ENCODE measurements at places on chromosomes 11 and 22.

DNA sequence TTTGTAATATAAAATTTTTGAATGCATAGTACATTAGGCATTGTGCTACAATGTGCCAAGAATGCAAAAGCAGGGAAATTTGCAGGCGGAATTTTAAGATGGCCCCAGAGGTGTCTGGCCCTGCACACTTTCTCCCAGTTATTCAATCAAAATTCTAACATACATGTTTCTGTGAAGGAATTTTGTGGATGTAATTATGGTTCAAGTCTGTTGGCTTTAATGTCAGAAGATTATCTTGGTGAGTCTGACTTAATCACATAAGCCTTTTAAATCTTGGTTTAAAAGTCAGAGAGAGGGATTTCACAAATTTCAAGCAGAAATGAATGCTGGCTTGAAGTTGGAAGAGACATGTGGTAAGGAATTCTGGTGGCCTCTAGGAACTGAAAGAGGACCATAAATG lies 423.4 kb upstream of the CCDC179 start:
- DNase-seq, result no peak

DNA sequence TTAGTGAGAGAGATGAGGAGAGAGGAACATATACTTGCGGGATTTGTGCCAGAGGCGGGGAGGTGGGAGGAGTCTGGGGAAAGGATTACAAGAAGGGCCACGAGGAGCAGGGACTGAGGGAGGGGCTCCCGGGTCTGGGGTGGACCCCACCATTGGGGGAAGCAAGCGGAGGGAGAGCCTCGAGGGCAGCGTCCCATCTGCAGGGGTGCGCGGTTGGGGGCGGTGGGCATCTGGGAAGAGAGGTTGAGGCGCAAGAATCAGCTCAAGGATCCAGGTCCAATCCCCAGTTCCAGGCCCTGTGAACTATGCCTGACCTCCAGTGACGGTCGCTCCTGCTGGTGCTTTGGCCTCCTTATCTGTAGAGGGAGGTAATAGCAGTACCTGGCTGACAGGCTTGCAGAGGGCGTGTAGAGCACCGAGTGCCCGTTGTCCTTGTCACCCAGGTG lies 38.0 kb downstream of the ADAMTS15 start:
- no peak for DNase-seq

GRCh38 chr11:70099578-70100279 lies 21.6 kb downstream of the ANO1 start:
- DNase-seq, result no peak

GRCh38 chr22:40331706-40332105 lies 14.6 kb upstream of the ADSL start:
- DNase-seq, result no peak

DNA sequence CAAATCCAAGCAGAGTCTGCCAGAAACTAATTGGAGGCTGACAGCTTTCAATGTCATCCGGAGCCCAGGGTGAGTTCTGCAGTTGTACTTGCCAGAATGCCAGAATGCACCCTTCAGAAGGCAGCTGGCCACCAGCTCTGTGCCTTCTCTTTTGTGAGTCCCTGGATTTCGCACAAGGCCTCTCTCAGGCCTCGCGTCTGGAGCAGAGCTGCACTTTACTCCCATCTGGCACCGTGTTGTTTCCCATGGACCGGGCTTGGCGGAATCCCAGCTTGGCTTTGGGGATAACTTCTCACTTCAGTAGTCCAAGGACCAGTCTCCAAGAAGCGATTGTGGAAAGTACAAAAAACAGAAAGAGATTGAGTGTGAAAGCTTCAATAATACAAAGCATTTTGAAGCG lies 451.3 kb upstream of the KIRREL3 start:
- DNase-seq, result no peak

- DNase-seq, result no peak
Observed at GRCh38 chr11:113176599-113177360, 137.6 kb upstream of the TTC12 start.

DNA sequence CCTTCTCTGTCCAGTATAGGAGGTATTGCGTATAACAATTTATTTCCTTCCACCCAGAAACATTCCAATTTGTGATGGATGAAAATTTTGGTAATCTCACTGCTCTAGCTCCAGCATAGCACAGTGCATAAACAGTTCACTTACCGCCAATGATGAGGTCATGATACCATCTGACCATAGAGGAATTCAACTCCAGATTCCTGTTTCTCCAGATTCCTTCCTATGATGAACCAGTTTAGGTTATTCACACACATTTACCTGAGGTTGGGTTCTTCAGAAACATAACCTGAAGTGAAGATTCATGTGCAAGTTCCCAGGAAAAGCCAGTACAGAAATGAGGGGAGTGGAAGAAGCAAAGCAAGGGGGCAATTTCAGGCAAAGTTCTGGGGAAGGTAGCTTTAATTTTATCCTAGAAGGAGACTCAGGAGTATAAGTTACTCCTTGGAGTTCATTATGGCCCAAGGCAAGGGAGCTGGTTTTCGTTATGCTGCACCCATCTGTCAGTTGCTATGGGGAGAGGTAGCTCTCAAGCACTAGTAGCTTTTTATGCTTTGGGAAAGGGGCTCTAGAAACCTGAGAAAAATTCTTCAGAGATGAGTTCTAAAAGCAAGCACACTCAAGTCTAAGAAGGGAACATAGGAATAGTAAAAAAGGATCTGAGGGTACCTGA lies 121.6 kb downstream of the CASP12 start:
- DNase-seq, result no peak

DNA sequence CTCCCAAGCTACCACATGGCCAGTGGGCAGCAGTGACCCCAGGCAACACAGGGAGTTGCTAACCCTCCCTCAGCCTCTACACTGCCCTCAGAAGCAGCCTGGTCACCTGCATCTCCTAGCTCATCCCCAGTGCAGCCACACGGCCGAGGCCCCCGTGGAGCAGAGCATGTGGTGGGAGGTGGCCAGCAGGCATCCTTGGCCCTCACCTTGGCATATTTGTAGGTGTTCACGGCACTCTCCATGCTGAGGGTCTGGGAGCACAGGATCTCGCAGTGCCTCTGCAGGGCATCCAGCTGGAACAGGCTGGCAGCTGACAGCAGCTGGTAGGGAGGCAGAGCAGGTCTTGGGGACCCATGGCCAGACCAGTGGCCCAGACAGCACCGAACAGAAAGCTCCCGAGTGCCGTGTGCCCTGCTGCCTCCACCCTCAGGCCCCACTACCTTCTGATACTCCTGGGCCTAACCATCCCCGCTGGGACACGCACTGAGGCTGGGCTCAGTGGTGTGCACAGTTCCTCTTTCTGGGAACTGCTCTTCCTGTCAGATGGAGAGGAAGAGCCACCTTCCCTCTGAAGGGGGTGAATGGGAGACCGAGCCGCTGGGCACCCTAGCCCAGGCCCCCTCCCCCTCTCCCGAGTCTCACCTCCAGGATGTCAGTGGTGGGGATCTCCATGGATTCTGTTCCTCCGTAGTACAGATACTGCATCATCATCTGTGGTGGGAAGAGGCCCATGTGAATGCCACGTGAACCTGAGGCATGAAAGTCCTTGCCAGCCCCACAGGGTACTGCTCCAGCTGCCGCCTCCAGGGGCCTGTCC lies 48.8 kb downstream of the NAT10 start:
- no peak for DNase-seq

DNA sequence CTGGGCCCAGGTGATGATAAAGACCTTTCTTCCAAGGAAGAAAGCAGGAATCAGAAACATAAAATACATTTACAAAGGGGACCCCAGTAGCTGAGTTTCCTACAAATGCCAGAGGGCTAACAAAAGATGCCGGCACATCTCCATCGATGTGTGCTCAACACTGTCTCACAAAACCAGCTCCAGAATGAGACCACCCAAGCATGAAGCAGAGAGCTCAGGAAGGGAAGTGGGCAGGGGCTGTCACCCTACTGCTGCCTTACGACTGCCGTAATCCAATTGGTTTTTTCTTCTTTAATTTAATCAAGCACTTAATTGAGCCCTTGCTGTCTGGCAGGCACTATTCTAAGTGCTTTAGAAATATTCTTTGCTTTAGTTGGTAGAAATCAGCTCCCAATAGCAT lies 26.1 kb downstream of the SMCO4 start:
- no peak for DNase-seq

GRCh38 chr22:37467391-37467955 lies 18.7 kb downstream of the MFNG start:
- DNase-seq, result no peak

GRCh38 chr11:134532921-134533421 lies 120.9 kb upstream of the B3GAT1 start:
- no peak for DNase-seq

- DNase-seq, result no peak
Observed at GRCh38 chr11:1226226-1226985, 3.5 kb downstream of the MUC5B start.

DNA sequence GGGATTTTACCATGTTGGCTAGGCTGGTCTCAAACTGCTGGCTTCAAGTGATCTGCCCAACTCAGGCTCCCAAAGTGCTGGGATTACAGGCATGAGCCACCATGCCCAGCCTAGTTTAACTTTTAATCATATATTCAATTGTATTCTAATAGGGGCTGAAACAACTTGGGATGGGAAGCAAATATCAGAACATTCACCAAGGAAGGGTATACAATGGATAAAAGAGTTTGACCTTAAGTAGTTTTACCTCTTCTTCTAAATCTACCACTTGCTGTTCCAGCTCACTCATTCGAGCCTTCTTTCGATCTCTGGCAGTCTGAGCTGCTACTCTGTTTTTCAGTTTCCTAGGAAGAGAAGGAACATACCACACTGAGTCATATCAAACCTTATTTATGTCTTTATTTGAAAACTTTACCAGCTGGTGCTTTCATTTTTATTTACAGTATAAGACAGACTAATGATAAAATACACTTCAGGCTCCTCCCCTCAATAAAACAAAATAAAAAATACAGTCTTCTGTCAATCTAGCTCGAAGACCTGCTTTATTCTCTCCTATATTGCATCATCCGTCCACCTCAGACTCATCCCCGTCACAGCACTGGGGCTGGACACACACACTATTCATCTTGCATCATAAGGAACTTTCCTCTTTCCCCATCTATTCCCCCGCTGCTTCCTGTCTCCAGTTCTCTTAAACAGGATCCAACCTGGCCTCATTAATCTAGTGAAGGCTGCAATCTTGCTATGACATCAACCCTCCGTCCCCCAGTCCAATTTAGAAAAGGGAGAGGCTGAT lies 1.4 kb downstream of the XBP1 start:
- DNase-seq, result no peak

- DNase-seq, result no peak
Observed at GRCh38 chr22:26045051-26045450, 124.2 kb upstream of the SEZ6L start.

GRCh38 chr11:128412847-128413791 lies 174.2 kb downstream of the ETS1 start:
- DNase-seq, result no peak

GRCh38 chr22:43126501-43127165 lies 16.1 kb downstream of the BIK start:
- DNase-seq, result no peak

DNA sequence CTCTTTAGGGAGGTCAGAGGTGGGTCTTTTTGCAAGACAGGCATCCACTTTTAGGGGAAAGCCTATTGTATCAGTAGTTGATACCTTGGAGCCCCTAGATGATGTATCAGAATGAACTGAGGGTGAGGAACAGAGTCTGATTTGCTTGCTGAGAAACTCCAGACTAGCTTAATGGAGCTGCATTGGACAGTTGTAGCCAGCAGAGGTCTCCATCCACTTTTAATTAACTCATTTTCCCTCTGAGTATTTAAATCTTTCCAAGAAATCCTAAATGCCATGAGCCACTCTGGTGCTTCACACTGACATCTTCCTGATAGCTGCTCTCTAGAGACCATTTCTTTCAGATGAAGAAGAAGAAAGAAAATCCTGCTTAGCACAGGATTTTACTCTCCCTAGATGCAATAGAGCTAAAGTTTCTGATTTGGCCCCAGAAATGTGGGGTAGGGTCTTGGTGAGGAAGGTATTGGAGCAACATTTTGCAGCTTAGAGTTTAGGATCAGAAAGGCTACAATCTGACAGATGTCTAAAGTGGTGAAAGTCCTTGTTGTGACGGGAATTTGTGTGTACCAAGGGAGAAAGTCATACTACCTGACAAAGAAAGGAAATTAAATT lies 38.0 kb downstream of the EXT2 start:
- no peak for DNase-seq

DNA sequence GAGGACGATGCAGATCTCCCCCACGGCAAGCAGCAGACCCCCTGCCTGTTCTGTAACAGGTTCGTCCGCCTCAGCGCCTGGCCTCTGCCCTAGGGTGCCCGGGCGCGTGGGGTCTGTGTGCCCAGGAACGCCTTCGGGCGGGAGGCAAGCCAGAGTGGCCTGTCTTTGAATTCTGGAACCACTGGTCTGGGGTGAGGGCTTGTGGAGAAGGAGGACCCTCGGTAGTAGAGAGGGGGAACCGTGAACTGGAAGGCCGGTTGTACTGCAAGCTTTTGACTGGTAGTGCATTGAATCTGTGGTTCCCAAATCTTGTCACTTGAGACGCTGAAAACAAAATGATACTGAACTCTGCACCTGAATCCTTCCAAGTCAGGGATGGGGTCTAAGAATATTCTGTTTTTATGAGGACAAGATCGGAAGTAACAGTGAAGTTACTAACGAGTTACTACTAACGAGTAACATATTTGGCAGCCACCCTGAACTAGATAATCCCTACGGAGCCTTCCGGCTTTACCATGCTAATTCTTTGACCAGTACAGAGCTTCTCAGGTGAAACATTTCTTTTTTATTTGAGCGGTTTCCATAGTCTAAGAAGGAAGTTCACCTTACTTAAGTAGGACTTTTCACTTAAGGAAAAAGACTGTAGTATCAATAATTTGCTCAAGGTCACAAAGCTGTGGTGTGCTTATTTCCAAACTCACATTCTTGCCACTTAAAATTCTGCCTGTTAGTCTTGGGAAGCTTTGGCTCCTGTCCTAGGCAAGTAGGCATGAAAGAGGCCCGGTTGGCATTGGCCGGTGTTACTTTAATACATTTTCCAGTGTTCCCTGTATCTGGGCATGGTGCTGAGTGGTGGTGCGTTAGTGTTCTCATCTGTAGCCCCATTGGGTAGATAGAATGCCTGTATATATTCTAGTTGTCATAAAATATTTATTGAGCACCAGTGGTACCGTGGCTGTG lies 860 bp downstream of the PRMT3 start:
- DNase-seq, result no peak

- DNase-seq, result no peak
Observed at GRCh38 chr11:108654994-108655631, 9.8 kb upstream of the DDX10 start.

GRCh38 chr11:96035031-96035739 lies 111.3 kb upstream of the MTMR2 start:
- DNase-seq, result no peak

GRCh38 chr22:19988965-19989724 lies 27.5 kb downstream of the ARVCF start:
- DNase-seq, result no peak

DNA sequence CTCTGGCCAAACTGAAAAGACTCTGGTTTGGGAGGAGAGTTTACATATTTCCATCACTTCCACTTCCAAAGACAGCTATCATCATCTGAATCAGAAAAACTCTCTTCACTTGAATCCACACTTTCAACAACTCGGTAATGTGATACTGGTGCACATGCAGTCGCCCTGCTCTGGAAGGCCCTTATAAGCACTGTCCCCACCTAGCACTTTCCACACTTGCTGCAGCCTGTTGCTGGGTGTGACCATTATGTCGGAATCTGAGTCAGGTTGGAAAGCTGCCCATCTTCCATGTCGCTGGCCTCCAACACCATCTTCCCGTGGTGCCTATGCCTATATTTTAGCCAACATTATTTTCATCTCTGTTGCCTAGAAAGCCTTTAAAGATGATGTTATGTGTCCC lies 1.1 kb upstream of the OR10A5 start:
- DNase-seq, result no peak

- peak; percentile 28 for DNase-seq
Observed at GRCh38 chr11:2892967-2893528, 7.5 kb upstream of the CDKN1C start.

Measured in stimulated activated CD4-positive, alpha-beta T cell treated with anti-CD3 and anti-CD28 coated beads, Interleukin-15, amount 100 ng/mL, for 1 hour (primary cell).